ENCODE measurements at places on chromosomes 5 and 9. TPM values are rescaled to one million over a fixed set of nuclear protein-coding genes. Genes with fewer than 3 reads are reported as not detected.

The AKNA gene
- 4.5 TPM for total RNA-seq

DNA sequence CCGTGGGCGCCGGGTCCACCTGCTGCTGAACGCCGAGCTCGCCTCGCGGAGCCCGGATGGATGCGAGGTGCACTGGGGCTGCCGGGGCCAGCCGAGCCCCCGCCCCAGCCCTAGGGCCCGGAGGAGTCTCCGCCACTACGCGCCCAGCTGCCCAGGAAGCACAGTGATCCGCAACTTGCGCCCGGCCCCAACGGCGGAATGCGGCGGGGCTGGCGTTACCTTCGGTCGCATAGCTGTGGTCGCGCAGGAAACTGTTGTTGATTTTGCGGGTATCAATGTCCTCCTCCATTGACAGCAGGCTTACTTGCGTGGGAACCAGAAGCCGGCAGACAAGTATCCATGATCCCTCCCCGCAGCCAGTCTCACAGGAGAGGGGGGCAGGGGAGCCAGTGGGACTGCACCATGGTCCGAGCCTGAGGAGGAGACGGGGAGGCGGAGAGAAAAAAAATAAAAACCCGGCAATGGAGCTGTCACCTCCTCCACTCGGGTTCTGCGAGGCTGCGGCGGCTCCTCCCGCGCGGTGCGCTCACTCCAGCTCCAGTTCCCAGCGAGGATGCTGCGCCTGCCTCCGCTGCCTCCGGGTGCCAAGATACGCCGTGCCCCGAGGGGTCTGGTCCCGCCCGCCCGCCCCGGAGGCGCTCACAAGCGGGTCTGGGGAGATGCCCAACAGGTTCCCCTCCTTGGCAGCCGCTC lies 628 bp downstream of the PPP2R2B start:
- no peak for DNase-seq

DNA sequence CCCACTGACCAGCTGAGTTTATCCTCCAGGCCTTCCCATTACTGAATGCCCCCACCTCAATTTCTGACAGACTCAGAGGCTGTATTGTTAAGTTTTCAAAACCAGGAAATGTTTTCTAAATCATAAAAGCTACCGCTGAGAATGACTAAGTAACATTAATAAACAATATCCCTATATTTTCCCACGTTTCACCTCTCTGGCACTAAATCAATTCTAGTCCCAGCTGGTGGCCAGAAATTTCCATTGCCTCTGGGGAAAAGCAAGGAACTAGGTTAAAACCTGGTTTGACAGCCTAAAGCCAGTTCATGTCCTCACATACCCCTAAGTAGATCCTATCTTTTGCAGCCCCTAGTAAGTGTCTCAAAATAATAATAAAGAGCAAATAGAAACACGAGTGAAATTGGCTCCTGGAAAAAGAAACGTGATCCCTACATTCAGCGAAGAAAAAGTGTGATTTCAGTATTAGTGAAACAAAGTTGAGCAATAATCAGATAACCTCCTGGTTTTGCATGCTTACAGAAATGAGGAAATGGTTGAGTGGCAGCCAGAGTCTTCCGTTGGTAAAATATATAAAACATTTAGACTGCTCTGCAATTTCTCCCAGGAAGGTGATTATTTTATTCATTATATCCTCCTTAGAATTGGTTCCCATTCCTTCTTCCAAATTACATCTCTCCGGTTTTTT lies 110.9 kb downstream of the ESM1 start:
- DNase-seq: peak; percentile 21

DNA sequence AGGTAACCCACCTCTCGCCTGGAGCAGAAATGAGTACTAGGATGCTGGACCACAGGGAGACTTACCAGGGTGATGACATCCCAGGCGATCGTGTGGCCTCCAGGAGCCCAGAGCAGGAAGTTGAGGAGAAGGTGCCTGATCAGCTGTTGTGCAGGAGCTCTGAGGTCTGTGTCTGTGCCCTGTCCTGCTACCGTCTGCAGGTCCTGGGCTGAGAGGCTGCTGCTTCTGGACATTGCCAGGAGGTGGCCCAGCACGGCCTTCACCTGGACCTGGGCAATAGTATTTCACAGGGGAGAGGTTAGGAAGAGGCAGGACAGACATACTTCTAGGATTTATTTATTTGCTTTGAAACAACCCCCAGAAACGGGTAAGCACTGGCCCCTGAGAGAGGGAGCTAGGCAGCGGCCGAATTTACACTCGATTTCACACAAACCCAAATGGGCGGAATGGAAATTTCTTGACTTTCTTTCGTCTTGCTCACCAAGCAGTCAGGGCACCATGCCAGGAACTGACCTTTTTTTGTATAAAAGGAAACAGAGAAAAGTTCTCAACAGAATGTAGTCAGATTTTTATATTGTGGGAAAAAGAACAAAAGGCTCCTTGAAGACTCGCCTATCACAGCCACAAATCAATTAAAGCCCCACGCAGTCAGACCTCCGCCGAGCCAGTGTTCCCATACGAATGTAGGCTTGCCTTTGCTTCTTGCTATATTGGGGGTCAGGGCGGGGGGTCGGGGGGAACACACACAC lies 210.3 kb downstream of the FANCC start:
- DNase-seq: no peak

DNA sequence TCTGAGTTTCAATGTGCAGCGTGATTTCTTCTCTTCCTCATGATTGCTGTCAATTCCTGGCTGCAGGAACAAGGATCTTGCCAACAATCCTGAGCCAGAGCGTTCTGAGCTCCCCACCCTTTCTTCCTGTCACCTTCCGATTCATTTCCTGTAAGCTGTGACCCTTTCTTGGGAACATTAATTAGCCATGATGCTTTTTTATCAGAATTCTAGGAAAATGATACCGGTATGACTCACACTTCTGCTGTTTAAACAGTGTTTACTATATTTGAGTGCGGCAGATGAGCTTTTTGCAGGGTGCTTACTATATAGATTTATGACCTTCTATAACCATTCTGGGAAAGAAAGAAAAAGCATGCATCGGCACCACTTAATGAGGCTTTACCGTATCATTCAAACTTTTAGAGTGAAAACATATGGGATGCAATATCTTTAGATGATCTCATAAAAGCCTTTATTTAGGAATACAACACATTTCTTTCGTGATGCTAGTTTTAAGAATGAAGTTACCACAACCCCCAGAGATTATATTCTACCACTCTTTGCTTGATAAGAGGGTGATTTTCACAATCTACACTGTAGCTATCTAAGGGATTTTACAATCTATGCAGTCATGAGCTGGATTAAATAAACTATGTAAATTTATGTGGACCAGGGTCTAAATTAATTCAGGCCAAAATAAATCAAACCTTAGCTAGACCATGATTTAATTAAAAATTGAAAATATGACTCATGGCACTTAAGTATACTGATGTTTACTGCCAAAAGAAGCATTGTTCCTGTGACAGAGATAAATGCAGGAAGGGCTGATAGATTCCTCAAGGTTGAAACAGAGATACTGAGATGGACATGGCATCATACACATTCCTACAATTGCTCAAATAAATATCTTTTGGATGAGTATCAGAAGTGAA lies 38.0 kb upstream of the OSMR start:
- no peak for DNase-seq

The PCA3 gene
- total RNA-seq: not detected

DNA sequence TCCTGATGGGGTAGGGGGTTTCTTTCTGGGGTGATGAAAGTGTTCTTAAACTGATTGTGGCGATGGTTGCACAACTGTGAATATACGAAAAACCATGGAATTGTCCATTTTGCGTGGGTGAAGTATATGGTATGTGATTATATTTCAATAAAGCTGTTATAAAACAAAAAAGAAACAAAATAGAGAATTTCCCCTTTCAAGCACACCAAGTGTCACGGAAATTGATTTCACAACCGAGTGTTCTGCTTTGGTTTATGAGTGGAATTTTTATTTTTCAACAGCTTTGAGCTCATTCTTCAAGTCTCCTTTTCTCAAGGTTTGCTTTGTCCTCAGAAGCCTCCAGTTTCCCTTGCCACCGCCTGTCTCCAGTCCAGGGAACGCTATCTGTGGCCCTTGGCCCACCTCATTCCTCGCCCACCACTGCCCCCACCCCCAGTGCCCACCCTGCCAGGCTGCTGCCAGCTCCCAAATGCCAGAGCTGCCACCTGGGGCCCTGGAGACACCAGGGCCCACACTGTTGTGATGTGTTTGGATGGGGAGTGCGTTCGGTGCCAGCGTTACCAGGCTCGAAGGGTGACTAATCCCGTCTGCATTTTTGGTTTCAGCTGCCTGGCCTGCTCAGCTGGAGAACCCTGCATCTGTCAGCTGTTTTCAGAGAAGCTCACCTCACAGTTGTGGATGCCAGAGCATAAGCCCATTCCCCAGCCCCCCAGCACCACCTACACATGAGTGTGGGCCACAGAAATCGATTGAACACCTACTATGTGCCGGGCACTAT lies 30.4 kb downstream of the DUSP1 start:
- DNase-seq: peak; percentile 92

The KIAA1958 gene
- 2.5 TPM for total RNA-seq

DNA sequence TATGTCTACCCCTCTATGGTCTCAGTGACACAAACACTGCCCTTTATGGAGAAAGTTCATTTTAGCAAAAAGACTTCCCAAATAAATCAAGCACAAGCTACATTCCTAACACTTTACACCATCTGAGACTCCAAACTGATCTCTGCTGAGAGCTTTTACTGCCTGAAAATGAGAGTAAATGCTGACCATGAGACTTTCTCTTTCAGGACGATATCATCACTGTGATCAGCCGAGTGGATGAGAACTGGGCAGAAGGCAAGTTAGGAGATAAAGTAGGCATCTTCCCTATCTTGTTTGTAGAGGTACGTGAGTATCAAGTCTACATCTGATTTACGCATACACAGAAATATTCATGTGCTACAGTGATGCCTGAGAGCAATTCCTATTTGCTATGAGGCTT lies 67.5 kb downstream of the SH3RF2 start:
- no peak for DNase-seq

The PRSS3 gene
- total RNA-seq: 1.0 TPM

DNA sequence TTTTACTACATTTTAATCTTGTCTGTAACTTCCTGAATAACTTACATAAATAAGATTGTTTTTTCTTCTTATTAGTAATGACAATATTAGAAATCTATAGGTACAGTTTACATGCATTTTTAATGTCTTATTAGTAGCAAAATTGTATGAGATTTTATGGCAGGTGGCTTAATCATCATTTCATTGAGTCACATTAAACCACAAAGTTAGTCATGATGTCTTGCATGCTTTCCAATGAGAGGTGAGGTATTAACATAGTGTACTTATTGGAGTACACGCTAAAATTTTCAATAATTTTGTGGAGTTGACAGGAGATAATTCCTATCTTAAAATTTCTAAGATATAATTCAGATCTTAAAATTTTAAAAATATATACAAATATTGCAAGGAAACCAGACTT lies 989.6 kb upstream of the ARRDC3 start:
- peak; percentile 66 for DNase-seq

The IL5 gene
- total RNA-seq: not detected

The USP20 gene
- 17.1 TPM for total RNA-seq

DNA sequence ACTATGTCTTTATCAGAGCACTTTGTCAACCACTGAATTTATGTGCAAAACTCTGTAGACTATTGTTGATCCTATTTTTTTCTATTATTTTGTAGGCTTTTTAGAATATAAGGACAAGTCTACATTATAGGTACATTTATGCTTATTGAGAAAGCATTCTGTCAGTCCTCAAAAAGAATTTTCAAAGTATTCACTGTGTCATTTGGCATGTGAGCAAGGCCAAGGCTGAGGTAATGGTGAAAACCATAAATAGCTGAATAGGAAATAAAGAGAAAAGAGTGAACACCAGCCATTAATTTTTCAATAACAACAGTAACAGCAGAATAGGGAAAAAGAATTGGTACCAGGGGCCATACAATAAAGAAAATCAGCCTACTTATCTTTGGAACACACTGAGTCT lies 21.0 kb downstream of the SKIC3 start:
- no peak for DNase-seq

DNA sequence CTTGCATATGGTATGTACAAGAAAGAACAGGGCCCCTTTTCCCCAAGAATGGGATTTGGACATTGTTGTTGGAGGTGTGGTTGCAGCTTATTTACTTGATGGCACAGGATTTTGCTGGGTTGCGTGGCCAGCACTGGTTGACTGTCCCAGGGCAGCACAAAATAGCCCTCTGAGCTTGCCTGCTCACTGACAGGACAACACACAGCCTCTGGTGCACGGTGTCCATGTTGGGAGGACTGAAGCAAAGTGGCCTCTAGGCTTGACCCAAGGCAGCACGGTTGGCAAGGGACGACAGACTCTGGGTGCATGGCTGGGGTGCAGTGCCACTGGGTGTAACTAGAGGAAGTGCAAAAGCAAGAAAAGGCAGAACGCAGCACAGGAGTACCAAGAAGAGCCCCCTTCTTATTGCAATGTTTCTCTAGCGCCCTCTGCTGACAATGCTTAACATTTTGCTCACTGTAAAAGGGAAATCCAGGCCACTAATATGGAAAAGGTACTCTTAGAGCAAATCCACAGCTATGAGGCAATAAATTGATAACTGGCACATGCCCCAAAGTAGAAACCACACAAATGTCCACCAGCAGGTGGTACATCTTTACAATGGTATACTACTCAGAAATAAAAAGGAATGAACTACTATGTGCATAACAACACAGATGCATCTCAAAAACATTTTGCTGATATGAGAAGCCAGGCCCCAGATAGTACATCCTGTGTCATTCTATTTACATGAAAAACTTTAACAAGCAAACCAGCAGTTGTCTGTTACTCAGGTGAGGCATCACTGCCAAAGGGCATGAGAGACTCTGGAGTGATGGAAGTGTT lies 47.4 kb upstream of the BARX1 start:
- DNase-seq: peak; percentile 35

- DNase-seq: no peak
Measured at GRCh38 chr5:159187719-159188118, 21.6 kb downstream of the RNF145 start.

The LCN6 gene
- total RNA-seq: not detected

The ENTR1 gene
- total RNA-seq: 28.5 TPM

The AIF1L gene
- 10.7 TPM for total RNA-seq

DNA sequence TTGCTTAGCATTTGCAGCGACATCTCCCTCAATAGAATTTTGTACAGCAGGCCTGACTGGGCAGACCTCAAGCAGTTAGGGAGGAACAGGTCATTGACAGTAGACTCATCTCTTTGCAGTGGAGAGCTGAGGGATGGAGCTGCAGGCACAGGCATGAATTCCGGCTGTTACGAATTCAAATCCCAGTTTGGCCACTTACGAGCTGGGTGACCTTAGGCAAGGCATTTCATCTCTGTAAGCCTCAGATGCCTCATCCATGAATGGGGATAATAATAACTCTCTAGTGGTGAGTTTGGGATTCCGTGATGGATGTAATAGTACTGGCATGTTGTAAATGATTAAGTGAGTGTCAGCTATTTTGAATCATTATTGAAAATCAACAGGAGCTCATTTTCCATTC lies 195.3 kb downstream of the SEMA6A start:
- no peak for DNase-seq

The INSL4 gene
- not detected for total RNA-seq
